Activated T-helper 1 cell treated with anti-CD3 and anti-CD28 coated beads, Interleukin-12 subunit alpha, Interleukin-12 subunit beta, Interleukin-2, Interleukin-4 antibody, amounts not matched to agents 30 ng/mL and 10 ng/mL and 1 ng/mL, durations not matched to agents 14 hours and 24 hours and 36 hours (primary cell): ENCODE measurements at places on chromosomes 11 and 22.
A peak's percentile ranks its signal among the peaks of the same experiment; 100 is the strongest.

DNA sequence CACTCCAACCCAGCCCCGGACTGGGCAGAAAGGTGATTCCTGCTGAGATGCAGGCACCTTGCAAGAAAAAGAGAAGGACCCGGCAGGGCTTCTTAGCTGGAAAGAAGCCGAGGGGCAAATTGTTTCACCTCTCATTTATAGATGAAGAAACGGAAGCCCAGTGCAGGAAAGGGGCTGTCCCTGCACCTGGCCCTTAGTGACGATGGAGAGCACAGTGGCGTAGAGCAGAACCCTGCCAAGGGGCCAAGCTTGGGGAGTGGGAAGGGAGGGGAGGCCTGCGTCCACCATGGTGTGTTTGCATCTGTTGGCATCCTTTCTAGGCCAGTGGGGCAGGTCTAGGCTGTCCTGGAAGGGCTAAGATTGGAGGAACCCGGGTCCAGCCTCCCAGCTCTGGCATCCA lies 7.8 kb upstream of the MS4A15 start:
- H3K27me3 ChIP-seq, result peaks cover 8% of the 10 kb centered on the region
- no peaks in the 10 kb centered on the region for H3K4me1 ChIP-seq
- no peak for DNase-seq
- no peaks in the 10 kb centered on the region for H3K36me3 ChIP-seq
- no peak overlapping the region for H3K27ac ChIP-seq
- no peak overlapping the region for H3K4me3 ChIP-seq

- no peak overlapping the region for H3K27ac ChIP-seq
- no peaks in the 10 kb centered on the region for H3K36me3 ChIP-seq
- DNase-seq, result no peak
- H3K27me3 ChIP-seq, result no peaks in the 10 kb centered on the region
- H3K4me1 ChIP-seq, result no peaks in the 10 kb centered on the region
These were observed 32.3 kb downstream of the ARHGAP42 start for GRCh38 chr11:100719362-100719761.

GRCh38 chr11:7480113-7480512 lies 5.2 kb upstream of the OLFML1 start:
- no peak for DNase-seq
- H3K27me3 ChIP-seq, result no peaks in the 10 kb centered on the region
- H3K36me3 ChIP-seq, result no peaks in the 10 kb centered on the region
- H3K27ac ChIP-seq, result no peak overlapping the region
- no peak overlapping the region for H3K4me3 ChIP-seq

- H3K27me3 ChIP-seq, result peaks cover 2% of the 10 kb centered on the region
- no peak for DNase-seq
- H3K36me3 ChIP-seq, result no peaks in the 10 kb centered on the region
- no peak overlapping the region for H3K27ac ChIP-seq
These were observed 29.1 kb upstream of the TP53I11 start for GRCh38 chr11:44979543-44980399.

DNA sequence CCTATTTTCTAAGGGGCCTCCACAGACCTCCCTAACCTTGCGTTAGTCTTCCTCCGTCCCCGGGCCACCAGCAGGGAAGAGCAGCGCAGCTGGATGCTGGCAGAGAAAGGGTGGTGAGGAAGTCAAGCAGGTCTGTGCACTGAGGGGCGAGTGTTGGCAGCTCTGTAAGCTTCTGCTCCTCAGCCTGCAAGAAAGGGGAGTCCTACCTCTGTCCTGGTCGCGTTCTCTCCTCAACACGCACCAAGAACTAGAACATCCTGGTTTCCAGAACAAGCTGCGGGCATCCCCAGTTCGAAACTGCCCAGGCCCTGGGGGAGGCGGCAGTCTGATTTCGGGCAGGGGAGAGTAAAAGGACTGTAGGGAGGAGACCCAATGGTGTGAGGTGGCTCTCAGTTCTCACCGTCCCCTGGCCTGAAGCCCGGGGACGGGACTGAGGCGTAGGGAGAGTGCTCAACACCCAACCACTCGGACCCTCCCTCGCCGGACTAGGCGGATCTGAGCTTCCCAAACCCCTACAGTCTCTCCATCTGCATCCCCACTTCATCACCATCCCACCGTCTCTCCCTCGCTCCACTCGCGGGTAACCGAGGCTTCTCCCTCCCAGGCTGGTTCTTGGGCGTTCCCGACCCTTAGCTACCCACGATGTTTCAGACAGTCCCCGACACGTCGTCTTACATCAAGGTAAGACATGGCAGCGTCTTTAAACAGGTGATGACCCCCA lies 7.7 kb upstream of the FLI1 start:
- H3K27me3 ChIP-seq, result peaks cover 71% of the 10 kb centered on the region
- H3K27ac ChIP-seq, result no peak overlapping the region
- no peak for DNase-seq

- H3K27ac ChIP-seq, result no peak overlapping the region
- H3K4me3 ChIP-seq, result no peak overlapping the region
- no peak for DNase-seq
- peaks cover 8% of the 10 kb centered on the region for H3K36me3 ChIP-seq
- H3K27me3 ChIP-seq, result no peaks in the 10 kb centered on the region
- peaks cover 20% of the 10 kb centered on the region for H3K4me1 ChIP-seq
These were observed 4.1 kb downstream of the TMEM80 start for GRCh38 chr11:699753-700152.

DNA sequence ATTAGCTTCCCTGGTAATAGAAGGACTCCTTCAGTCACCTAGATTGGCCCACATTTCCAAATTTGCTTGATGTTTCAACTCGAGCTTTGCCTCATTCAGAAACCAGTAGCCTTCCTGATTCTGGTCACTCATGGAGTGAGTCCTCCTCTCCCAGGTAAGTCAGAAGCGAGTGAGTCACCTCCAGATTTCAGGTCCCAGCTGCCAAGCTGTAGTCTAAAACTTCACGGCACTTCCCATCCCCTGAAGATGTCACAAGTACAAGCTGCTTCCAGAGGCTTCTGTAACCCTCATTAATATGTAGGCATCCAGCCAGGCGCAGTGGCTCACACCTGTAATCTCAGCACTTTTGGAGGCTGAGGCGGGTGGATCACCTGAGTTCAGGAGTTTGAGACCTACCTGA lies 23.5 kb downstream of the ARHGAP8 start:
- no peaks in the 10 kb centered on the region for H3K4me1 ChIP-seq
- H3K36me3 ChIP-seq, result no peaks in the 10 kb centered on the region

DNA sequence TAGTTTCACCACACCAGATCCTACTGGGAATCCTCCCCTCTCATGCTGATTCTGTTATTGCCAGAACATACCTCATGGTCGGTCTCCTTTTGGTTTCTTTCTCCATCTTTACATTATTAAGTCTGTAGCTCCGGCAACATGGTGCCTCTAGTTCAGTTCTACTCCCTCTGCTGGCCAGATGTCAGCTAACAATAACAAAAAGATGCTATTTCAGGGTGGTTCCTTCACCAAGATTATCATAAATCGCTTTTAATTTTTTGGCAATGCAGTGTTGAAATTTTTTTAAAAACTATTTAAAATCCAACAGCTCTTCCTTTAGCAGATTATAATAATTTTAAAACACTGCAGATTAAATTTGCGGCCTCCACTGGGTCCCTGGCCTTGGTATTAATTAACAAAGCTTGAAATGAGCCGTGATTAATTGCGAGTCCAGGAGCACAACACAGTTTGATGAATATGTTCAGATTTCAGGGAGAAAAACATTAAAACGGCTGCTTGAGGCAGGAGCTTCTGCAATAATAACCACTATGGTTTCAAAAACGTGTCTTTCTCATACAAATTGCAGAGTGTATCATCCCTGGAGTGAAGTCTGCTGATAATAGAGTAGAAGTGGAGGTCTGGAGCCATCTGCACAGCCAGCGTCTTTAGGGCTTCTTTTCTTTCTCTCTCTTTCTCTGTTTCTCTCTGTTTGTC lies 492.9 kb upstream of the KIRREL3 start:
- no peak overlapping the region for H3K27ac ChIP-seq
- no peaks in the 10 kb centered on the region for H3K4me1 ChIP-seq
- no peak for DNase-seq
- H3K4me3 ChIP-seq, result no peak overlapping the region
- no peaks in the 10 kb centered on the region for H3K36me3 ChIP-seq
- H3K27me3 ChIP-seq, result peaks cover 1% of the 10 kb centered on the region

GRCh38 chr11:75233754-75234172 lies 6.8 kb upstream of the TPBGL start:
- H3K4me3 ChIP-seq, result no peak overlapping the region
- H3K27ac ChIP-seq, result no peak overlapping the region
- H3K4me1 ChIP-seq, result no peaks in the 10 kb centered on the region
- H3K27me3 ChIP-seq, result peaks cover 6% of the 10 kb centered on the region

GRCh38 chr11:130359419-130359818 lies 44.7 kb upstream of the ZBTB44 start:
- peaks cover 6% of the 10 kb centered on the region for H3K36me3 ChIP-seq
- no peaks in the 10 kb centered on the region for H3K4me1 ChIP-seq
- H3K4me3 ChIP-seq, result no peak overlapping the region

DNA sequence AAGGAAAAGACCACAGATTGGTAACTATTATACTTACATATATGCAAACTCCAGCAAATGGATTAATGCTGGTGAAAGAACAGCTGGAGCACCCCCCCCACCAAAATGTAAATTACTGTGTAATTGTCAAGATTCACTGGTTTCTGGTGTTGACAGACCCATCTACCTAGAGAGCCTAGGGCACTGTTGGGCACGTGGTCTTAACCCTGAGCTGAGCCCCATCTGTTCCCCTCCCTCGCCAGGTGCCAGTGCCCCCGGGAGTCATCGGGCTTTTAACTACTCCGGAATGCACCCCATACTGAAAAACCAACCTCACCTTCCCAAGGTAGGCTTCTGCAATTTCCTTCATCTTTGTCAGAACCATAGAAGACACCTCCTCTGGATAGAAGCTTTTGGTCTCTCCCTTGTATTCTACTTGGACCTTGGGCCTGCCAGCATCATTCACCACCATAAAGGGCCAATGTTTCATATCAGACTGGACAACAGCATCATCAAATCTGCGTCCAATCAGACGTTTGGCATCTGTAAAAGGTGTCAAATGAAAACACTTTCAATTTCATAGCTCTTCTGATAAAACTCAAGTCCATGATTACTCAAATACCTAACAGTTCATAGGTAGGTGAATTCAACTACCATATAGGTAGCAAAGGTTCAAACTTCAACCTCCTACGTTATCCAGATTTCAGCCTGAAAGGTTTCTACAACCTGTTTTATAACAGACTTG lies 1.5 kb downstream of the HSPA8 start:
- no peak for DNase-seq
- H3K36me3 ChIP-seq, result peaks cover 69% of the 10 kb centered on the region
- H3K4me1 ChIP-seq, result peaks cover 54% of the 10 kb centered on the region

- no peak for DNase-seq
- H3K36me3 ChIP-seq, result peaks cover 6% of the 10 kb centered on the region
- H3K27ac ChIP-seq, result peak overlapping the region; percentile 44
- peaks cover 2% of the 10 kb centered on the region for H3K27me3 ChIP-seq
- H3K4me3 ChIP-seq, result peak overlapping the region; percentile 97
These were observed 679 bp downstream of the B4GAT1 start for GRCh38 chr11:66346476-66347424.

GRCh38 chr11:75625021-75625420 lies 43.8 kb downstream of the MAP6 start:
- H3K4me1 ChIP-seq, result no peaks in the 10 kb centered on the region
- no peak overlapping the region for H3K4me3 ChIP-seq
- H3K36me3 ChIP-seq, result no peaks in the 10 kb centered on the region
- H3K27me3 ChIP-seq, result peaks cover 6% of the 10 kb centered on the region

GRCh38 chr22:31394326-31394725 lies 5.1 kb upstream of the DRG1 start:
- no peak overlapping the region for H3K4me3 ChIP-seq
- H3K27me3 ChIP-seq, result peaks cover 10% of the 10 kb centered on the region
- H3K4me1 ChIP-seq, result no peaks in the 10 kb centered on the region
- DNase-seq, result no peak
